ENCODE measurements at places on chromosomes 3 and 15.

DNA sequence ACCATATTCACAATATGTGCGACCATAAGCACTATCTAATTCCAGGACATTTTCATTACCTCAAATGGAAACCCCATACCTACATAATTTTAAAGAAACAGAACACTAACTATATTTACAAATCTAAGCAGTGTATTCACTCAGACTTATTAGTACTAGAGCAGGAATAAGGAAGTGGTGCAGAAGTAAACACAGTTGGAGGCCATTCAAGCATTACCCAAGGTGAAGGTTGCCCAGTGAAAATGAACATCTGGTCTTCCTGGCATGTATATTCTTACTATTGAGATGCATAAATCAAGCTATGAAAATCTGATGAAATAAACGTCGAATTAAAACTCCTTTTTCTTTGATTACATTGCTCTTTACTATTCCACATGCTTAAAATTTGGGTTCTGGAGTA is 78.9 kb upstream of the TTC14 start:
- DNase-seq: no peak

DNA sequence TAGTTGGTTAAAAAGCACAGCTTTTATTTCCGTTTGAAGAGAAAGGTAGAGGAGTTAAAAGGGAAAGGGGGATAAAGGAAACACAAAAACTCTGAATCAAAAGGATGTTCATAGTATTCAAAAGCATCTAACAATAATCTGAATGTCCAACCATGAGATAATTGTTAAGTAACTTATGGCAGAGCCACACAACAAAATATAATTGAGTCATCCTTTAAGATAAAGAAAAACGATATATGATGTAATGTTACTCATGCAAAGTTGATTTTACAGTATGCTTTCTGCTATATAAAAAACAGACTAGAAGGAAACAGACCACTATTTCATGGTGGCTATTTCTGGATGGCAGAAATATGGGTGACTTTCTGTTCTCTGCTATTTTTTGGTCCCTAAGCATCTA is 3.9 kb downstream of the XPC start:
- no peak for DNase-seq

GRCh38 chr3:44976002-44976815 is at the start of the genes EXOSC7 and ZDHHC3:
Gene EXOSC7 (plus strand): TSS chr3:44976244. CDS start chr3:44976278, 34 bp downstream.
Gene ZDHHC3 (minus strand): TSS chr3:44976174. CDS start chr3:44959436, 16,738 bp downstream.
- DNase-seq: peak; percentile 77

DNA sequence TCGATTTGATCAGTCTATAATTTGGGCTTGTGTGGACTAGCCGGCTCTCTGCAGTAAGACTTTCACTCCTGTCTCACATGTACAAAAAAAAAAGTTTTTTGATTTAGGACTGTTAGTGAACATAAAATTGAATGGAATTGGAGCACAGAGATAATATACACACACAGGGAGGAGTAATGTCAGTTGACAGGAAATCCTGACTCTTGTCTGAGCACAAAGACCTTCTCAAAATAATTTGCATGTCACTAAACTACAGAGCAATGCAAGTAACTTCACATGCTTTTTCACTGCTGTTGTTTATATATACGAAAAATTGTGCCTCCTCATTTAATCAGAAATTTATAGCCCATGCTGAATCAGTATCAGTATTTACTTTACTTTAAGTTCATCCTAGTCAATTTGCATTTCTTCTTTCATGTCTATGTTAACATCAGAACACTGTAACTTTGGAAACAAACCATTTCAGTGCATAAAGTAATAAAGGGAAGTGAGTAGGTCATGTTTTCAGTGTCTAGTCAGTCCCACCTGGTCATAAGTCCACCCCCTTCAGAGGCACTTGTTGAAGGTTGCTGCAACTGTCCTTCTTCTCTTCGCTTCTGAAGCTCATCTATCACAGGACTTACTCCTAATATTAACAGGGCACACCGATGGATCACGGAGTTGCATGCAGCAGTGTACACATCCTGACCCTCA is 115.8 kb downstream of the FBXL22 start:
- DNase-seq: no peak

GRCh38 chr3:87307805-87308204 is 31.4 kb upstream of the POU1F1 start:
- DNase-seq: no peak

- no peak for DNase-seq
These were observed 136.6 kb downstream of the DUT start for GRCh38 chr15:48467801-48468200.

DNA sequence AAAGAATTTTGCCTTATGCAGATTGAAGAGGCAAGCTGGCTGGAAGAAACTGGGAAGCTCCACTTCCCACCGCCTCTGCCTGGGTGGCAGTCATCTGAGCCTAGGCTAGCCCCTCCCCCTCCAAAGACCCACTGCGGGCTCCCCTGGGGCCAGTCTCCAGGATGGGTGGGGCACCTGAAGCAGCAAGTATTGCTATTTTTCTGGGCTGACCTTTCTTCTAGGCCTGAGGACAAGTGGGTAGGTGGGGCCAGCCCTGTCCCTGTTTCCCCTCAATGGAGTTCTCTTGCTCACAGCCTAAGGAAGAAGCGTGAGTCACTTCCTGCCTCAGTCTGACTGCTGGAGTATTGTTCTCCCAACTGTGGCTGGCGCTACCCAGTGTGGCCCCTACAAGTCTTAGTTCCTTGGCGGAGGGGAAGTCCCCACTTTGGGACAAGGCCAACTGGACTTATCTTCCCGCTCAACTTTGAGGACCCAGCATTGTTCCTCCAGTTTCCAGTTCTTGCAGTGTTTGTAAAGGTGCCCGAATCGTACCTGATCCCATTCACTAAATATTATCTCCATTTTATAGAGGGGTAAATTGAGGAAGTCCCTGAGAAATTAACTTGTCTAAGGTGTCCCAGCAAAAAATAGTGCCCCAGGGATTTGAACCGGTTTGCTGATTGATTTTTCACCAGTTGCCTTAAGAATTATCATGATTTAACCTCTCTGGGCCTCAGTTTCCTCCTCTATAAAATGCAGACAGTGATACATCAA is 1.4 kb downstream of the FURIN start:
- DNase-seq: no peak

- peak; percentile 24 for DNase-seq
These were observed 37.8 kb downstream of the ZNF445 start for GRCh38 chr3:44439499-44440295.

GRCh38 chr3:18559331-18559842 is 134.2 kb upstream of the SATB1 start:
- DNase-seq: no peak

DNA sequence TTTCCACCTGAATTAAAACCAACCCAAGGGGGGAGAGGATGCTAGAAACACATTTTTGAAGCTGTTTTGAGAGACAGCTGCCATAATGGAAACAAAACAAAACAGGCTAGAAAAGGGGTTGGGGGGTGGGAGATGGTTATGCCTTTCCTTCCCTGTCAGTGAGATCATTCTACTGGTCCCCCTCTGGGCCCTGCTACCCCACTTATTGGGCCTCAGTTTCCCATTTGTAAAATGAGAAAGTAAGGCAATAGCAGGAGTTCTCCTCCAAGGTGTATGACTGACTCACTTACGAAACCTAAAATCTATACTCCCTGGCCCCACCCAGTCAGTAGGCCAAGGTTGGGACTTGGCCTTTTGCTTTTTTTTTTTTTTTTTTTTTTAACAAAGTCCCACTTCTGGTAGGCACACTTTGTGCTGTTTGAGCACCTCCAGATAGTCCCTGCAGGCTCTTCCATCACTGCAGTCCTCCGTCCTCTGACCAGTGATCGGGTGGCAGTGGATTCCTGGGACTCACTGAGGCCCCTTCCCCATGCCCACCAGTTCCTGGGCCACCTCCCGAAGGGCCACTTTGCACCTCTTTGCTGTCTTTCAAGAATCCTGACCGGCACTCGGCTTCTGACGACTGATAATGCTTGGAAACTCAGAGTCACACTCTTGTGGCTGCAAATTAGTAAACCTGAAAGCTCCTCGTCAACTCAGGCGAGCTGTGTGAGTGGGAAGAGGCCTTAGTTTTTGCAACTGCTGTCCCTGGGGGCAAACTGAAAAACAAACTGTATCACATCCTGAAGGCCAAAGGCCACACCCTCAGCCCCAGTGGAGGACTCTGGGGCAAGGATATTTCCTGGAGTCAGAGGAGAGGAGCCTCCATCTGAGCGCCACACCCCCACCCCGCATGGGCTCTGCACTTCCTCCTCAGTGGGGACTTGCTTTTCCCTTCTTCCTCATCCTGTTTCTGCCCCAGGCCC is 6.7 kb upstream of the PSTPIP1 start:
- peak; percentile 28 for DNase-seq

- no peak for DNase-seq
These were observed 39.4 kb upstream of the KY start for GRCh38 chr3:134690226-134690625.

DNA sequence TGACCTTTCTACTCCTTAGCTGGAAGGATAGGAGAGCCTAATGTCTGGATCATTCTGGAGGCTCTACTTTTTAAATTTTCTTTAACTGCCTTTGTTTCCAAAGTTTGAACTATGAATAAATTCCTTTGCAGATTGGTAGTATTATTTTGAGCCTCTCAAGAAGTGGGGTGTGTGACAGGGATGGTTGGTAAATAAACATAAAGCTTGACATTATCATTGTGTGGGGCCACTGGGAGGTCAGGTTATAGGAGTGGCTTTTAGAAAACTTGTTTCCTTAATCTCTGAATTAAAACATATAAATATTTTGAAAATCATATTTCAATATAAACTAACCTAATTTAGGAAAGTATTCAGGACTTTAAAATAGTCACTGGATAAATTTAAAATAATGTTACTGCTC is 89.3 kb downstream of the OTOL1 start:
- DNase-seq: no peak

DNA sequence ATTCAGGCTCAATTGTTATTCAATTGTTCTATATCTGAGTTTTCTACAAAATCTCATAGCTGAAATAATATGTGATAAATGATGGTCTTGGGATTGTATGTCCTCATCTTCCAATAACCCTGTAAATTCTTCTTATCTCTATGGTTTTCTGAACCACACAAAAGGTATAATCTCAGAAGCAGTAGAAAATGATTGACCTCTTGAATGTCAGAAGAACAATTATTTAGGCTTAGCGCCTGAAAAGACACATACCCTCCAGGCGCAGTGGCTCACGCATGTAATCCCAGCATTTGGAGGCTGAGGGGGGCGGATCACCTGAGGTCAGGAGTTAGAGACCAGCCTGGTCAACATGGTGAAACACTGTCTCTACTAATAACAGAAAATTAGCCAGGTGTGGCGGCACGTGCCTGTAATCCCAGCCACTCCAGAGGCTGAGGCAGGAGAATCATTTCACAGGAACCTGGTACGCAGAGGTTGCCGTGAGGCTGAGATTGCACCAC is 288.0 kb upstream of the TBC1D5 start:
- DNase-seq: no peak

DNA sequence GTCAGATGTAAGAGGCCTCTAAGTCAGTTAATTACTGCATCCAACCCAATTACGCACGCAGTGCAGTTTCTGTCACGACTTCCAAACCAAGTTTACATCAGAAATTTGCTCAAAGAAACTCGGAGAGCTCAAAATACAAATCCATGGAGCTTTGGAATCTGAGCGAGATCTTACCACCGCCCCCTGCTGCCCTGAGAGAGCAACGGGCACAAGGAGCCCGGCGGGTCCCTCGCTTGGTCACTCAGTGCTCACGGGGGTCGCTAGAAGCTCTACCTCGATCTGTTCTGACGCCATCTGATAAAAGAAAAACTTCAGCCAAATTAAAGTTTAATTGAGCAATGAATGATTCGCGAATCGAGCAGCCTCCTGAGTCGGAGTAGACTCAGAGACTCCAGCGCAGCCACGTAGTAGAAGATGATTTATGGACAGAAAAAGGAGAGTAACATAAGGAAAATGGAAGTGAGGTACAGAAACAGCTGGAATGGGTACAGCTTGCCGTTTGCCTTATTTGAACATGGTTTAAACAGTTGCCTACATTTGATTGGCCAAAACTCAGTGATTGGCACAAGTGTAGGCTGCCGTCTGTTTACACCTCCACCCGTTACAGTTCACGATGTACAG is 232.7 kb upstream of the ATP10A start:
- DNase-seq: no peak

GRCh38 chr3:119690043-119690656 is 12.7 kb upstream of the CFAP91 start:
- DNase-seq: no peak

DNA sequence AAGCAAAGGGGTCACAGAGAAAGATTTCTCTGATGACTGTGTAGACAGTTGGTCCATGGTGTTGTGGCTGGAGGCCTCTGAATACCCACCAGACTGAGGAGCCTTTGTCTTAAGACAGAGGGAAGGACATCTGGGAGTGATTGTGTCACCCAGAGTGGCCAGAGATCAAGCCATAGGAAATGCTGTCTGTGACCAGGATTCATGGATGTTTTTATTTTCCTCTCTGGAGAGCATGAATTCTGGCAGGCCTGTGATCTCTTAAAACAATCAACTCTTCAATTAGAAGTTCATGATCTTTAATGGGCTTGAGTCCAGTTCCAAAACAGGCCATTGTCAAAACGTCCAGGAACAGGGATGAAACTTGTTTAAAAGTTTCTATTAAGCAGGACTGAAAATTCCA is 198.9 kb upstream of the CTDSPL start:
- no peak for DNase-seq

GRCh38 chr15:59521443-59521842 is 83.5 kb downstream of the FAM81A start:
- no peak for DNase-seq

GRCh38 chr15:43508991-43509659 is 8.3 kb upstream of the MAP1A start:
- DNase-seq: no peak

DNA sequence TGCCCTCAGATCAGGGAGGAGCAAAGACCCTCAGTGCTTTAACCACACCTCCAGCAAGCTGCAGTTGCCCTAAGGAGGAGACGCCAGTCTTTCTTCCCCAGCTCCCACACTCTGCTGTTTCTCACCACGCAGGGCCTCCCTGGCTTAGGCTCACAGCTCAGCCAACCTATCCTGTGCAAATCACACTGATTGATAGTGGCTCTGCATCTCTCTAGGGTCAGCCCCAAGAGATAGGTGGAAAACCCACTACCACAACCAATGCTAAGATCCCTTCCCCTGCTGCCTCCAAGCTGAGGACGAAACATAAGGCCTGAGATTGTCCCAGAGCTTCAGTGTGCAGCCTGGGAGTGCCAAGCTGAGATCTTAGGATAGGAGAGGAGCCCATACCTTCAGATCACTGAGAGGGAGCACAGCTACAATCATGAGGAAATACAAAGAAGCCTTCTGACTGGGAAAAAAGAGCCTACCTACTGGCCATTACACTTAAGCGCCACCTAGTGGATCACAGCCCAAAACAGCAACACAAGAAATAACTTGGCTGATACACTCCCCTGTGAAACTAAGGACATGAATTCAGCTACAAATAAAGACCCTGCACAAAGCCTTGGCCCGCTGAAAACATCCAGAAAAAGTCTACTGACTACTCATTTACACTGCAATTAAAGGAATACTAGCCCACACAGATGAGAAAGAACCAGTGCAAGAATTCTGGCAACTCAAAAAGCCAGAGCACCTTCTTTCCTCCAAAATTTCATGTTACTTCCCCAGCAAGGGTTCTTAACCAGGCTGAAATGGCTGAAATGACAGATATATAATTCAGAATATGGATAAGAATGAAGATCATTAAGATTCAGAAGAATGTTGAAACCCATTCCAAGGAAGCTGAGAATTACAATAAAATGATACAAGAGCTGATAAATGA is 271.5 kb upstream of the DCBLD2 start:
- DNase-seq: no peak

- DNase-seq: no peak
These were observed 14.6 kb downstream of the TRPC1 start for GRCh38 chr3:142738396-142738795.

Measured in stimulated activated CD4-positive, alpha-beta T cell treated with anti-CD3 and anti-CD28 coated beads, TNF-alpha, amount 100 ng/mL, for 1 hour (primary cell).